ENCODE measurements at places on chromosomes 7 and 10. TPM values are rescaled to one million over a fixed set of nuclear protein-coding genes. Genes with fewer than 3 reads are reported as not detected.

GRCh38 chr10:66365686-66366085 is 560.1 kb upstream of the LRRTM3 start:
- no peak for DNase-seq

TMEM273 gene
- 12.3 TPM for total RNA-seq

GRCh38 chr10:50990568-50991455 is 83.5 kb upstream of the PRKG1 start:
- DNase-seq = no peak

GRCh38 chr7:6536262-6537260 is 14.7 kb downstream of the GRID2IP start:
- no peak for DNase-seq

UNCX gene
- total RNA-seq = not detected

SPDYE1 gene
- total RNA-seq = 0.11 TPM

SDK1 gene
- total RNA-seq = 0.20 TPM

HECW1 gene
- total RNA-seq = not detected

GRCh38 chr10:63241841-63242281 is 108.7 kb downstream of the NRBF2 start:
- DNase-seq = no peak

FZD8 gene
- total RNA-seq = 0.28 TPM

- peak; percentile 77 for DNase-seq
These were observed 46.6 kb downstream of the PWWP2B start for GRCh38 chr10:132443605-132443982.

DNA sequence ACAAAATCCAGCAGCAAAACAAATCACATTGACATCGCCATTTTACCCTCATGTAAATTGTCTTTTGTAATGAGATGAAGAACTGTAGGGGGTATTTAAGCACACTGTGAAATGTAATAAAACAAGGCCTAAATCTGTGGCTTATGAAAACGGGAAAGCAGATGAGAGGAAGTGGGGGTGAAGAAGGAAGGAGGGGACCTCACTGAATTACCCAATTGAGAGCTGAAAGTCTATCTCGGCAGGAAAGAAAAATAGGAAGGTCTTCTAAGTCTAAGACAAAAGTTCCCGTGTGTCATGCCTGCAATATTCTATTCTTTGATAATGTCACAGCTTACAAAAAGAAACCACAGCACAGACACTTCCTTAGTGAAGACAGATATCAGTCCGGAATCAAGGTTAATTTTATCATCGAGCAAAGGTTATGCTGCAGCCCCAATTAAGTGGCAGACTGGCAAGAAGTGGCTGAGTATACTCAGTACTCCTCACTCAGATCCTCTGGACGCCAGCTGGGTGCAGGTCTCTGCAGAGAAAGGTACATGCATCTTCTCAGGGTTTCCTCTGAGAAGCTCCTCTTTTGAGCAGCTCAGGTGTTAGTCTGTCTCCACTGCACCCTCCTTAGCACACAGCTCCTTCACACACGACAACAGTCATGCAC is 239.7 kb downstream of the FANK1 start:
- DNase-seq = no peak

GIMAP7 gene
- 203 TPM for total RNA-seq

- no peak for DNase-seq
These were observed 30.3 kb upstream of the CDK1 start for GRCh38 chr10:60747817-60748469.
